ENCODE measurements at places on chromosomes 4 and X. TPM values are rescaled to one million over a fixed set of nuclear protein-coding genes. Genes with fewer than 3 reads are reported as not detected.

DNA sequence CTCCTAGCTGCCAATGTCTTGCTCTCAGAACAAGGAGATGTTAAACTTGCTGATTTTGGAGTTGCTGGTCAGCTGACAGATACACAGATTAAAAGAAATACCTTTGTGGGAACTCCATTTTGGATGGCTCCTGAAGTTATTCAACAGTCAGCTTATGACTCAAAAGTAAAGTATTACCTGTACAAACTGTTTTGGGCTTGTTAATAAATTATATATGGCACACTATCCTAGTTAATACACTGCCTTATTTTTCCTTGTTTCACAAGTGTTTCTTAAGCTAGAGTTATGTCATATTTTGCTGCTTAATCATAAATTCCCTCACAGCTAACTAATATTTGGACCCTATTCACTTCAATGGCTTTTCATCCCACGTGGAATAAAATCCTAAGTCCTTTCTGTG, 45.3 kb downstream of the STK26 start:
- no peak for DNase-seq

DNA sequence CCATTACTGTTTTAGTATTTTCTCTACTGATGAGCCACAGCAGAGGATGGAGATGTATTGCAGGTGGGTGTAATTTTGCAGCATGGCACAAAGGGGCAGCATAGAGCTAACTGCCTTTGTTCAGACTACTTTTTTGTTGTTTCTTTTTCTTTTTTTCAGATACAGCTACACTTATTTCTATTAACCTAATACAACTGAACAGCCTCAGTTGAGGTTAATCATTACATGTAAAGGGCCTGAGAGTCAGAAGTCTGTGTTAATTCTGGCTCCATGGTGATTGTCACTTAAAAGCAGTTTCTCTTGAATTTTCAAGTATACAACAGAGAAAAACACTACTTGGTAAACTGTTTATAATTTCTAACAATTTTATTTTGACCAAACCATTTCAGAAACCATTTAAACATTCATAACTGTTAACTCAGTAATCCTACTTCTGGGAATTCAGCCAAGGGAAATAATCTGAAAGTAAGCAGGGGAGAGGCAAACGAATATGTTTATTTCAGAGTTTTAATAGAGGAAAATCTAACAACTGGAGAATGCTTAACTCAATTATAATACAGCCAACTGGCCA, 13.9 kb upstream of the PPEF2 start:
- no peak for DNase-seq

DNA sequence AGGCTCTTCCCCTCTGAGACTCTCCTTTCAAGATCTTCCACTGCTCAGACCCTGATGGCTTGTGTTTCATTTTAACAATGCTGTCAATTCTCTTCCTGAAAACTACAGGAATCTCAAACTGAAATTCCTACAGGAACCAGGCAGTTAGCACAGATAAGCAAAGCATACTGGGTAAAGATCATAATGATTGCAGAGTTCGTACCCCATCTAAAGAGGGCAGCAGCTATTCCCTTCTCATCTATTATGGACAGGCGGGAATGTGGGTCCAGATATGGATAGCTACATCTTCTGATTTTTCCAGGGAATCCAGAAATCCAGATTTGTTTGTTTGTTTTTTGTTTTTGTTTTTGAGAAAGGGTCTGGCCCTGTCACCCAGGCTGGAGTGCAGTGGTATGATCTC, 83.8 kb downstream of the STARD8 start:
- no peak for DNase-seq

GRCh38 chr4:183599284-183599683, 59.7 kb downstream of the RWDD4 start:
- no peak for DNase-seq

- DNase-seq: no peak
Observed at GRCh38 chr4:5968246-5968645, 50.0 kb downstream of the C4orf50 start.

GRCh38 chr4:22595684-22596083, 79.8 kb upstream of the ADGRA3 start:
- DNase-seq: no peak

DNA sequence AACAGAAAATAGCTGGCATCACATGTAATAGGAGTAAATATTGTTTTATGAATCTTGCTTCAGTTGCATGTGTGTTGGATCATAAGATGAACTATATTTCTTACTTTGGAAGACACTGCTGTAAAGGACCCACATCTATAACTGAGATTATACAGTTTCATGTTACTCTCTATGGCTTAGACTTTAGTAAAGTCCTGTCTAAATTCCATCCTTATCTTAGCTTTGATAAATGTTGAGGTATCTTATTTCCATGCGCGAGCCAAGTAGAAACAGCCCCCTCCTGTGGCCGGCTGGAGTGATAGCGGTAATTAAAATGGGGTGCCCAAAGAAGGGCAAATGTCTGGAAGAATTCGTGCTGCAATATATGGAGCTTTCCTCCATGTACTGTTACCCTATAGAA, 43.0 kb downstream of the CCDC158 start:
- DNase-seq: no peak

GRCh38 chr4:169902658-169903345, 123.4 kb downstream of the MFAP3L start:
- DNase-seq: no peak

DNA sequence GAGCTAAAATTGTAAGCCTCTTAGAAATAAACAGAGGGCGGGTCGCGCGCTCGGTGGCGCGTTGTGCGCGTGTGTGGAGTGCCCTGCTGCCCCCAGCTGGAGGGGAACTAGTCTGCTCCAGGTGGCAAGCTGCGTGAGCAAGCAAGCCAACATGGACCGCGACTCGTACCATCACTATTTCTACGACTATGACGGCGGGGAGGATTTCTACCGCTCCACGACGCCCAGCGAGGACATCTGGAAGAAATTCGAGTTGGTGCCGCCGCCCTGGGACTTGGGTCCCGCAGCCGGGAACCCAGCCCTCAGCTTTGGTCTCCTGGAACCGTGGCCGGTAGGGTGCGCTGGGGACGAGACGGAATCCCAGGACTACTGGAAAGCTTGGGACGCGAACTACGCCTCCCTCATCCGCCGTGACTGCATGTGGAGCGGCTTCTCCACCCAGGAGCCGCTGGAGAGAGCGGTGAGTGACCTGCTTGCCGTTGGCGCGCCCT, 66.1 kb downstream of the DNAAF6 start:
- DNase-seq: no peak

DNA sequence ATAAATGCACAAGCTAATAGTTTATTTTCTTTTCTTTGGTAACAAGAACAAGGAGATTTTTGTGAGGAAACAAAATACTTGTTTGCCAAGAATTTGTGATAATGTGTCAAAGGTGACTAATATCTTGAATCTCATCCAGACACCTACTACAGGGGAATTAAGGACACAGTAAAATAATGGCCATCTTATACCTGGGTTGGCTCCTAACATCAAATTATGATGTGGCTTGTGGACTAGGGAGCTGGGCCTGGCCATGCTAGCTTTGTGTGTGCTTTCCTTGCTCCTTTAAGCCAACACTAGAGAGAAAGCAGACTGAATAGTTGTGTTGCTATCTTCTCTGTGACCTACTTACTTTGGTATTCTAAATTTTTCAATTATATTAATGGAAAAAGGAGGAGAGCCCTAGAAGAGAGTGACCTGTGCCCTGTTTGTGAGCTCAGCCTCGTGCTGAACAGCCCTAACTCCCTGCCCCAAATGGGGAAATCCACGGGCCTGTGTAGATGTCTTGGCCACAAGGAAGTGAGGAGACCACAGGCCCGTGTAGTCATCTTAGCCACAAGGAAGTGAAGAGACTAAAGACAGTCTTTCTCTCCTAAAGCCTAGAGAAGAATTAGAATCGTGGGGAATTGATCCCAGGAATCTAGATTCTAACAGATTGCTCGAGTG, 23.3 kb downstream of the ARHGAP24 start:
- DNase-seq: peak; percentile 56

DNA sequence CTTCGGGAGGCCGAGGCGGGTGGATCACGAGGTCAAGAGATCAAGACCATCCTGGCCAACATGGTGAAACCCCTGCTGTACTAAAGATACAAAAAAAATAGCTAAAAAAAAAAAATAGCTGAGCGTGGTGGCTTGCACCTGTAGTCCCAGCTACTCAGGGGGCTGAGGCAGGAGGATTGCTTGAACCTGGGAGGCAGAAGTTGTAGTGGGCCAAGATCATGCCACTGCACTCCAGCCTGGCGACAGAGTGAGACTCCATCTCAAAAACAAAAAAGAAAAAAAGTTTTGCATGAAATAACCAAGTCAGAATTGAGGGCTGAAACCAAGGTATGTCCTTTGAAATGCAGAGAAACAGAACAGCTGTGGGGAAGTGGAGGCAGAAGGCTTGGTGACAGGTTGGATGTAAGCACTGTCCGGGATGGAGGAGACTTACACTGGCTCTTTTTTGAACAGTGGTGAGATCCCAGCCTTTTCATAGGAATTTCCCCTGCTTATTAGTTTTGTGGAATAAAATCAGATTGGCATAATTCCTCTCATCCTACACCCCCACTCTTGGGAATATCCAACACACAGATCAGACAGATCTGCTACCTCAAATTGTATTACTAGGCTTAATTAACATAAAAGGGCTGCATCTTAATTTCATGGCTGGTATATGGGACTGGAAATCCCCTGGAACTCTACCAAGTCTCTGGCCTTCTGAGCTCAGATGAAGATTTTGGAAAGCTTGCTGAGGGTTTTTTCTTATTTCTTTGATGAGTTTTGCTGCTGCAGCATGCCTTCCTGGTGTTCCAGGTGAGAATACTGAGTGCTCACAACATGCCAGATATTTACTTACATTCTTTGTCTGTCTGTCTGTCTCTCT, 18.8 kb upstream of the C4orf36 start:
- no peak for DNase-seq

DNA sequence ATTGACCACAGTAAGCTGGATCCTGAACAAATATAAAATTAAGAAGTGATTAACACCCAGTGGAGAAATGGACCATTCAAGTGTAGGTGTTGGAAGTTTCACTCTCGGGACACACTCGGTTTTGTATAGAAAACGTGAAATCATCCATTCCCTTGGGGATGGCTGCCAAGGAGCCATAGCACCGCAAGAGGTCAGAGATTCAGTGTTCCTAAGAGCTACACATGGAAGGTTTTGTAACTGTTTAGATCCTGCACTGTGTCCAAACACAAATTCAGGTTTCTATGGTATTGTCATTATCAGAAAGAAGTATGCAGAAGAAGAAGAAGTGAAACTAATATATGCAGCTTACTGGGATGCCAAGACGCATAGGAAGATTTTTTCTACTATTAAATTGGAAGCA, 281.0 kb downstream of the LDB2 start:
- DNase-seq: no peak

- DNase-seq: no peak
Observed at GRCh38 chr4:24103434-24104157, 213.7 kb upstream of the PPARGC1A start.

DNA sequence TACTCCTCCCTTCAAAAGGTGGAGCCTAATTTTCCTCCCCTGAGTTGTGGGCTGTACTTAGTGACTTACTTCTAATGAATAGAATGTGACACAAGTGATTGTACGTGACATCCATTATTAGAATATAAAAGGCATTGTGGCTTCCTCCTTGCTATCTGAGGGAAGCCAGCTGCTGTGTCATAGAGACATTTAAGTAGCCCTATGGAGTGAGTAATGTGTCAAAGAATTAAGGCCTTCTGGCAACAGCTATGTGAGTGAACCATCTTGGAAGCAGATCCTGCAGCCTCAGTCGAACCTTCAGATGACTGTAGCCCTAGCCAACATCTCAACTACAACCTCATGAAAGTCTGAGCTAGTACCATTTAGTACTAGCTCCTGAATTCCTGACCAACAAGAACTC, 76.1 kb downstream of the BCOR start:
- no peak for DNase-seq

DNA sequence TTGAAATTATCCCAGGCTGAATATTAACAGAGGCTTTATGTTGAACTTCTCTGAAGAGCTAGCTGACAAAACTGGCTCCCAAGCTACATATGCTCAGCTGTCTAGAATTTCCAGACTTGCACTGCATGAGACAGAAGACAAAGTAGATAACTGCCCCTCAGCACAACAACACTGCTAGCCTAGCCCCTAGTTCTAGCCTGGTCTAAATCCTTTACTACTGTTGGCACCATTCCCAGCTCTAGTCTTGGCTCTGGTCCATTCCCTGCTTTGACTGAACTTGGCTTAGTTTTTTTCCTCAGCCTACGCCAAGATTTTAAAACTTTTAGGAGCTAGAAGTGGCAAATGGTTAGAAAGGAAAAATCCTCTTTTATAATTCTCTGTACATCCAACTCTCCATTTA, 7.6 kb upstream of the OPHN1 start:
- peak; percentile 77 for DNase-seq

DNA sequence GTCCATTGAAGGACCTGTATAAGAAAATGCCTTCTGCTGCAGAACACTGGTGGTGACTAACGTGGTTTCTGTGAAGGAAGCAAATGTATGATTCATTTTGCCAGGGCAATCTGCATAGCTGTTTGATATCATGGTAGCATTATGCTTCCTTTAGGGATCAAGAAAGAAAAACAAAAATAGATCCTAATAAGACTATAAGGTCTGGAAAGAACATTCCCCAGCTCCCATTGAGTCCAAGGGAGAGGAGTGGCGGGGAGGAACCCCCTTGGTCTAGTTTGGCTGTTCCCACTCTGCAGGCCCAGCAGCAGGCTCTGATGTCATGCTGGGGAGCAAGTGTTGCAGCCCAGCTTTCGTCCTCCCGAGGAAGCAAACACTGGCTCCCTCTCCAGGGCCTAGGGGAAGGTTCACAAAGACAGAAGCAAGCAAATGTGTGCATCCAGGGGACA, 154.5 kb upstream of the GALNT7 start:
- DNase-seq: peak; percentile 28

- no peak for DNase-seq
Observed at GRCh38 chr4:23023121-23023520, 330.4 kb downstream of the GBA3 start.

- DNase-seq: no peak
Observed at GRCh38 chr4:130333241-130333759, 1237.3 kb downstream of the C4orf33 start.

DNA sequence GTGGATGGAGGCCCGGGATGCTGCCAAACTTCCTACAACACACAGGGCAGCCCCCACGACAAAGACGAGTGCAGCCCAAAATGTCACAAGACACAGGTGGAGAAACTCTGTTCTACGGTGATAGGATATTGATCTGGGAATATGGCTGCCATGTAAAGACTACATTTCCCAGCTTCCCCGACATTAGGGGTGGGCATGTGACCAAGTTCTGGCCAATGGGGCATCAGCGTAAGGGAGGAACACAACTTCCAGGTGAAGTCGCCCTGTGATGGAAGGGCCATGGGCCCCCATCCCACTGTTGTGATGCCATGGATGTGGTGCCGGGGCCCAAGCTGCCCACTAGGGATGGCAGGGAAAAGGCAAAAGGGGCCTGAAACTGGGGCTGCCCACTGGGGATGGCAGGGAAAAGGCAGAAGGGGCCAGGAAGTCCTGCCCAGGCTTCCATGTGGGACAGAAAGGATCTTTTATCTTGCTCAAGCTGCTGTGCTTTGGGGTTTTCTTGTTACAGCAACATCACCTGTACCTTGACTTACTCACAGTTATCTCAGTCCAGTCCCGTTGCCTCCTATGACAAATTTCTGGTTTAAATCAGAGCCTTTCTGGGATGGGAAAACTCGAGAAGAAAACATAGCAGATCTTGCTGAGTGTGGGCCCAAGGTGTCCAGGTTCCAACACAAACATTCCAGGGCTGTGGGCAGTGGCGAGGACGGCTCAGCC, 9.7 kb upstream of the ADRA2C start:
- DNase-seq: no peak

Gene ZMAT1
- 4.1 TPM for total RNA-seq

Gene MAGEA2
- total RNA-seq: not detected

Gene ASB12
- total RNA-seq: 1.4 TPM

Gene TMEM31
- not detected for total RNA-seq

Gene ZCCHC4
- 8.5 TPM for total RNA-seq

Gene USP51
- 3.5 TPM for total RNA-seq
